WTC11 (cell line): ENCODE measurements at places on chromosomes 2 and 18. TPM values are rescaled to one million over a fixed set of nuclear protein-coding genes. Genes with fewer than 3 reads are reported as not detected.

GRCh38 chr2:158539176-158540005, 82.6 kb downstream of the PKP4 start:
- DNase-seq = no peak

DNA sequence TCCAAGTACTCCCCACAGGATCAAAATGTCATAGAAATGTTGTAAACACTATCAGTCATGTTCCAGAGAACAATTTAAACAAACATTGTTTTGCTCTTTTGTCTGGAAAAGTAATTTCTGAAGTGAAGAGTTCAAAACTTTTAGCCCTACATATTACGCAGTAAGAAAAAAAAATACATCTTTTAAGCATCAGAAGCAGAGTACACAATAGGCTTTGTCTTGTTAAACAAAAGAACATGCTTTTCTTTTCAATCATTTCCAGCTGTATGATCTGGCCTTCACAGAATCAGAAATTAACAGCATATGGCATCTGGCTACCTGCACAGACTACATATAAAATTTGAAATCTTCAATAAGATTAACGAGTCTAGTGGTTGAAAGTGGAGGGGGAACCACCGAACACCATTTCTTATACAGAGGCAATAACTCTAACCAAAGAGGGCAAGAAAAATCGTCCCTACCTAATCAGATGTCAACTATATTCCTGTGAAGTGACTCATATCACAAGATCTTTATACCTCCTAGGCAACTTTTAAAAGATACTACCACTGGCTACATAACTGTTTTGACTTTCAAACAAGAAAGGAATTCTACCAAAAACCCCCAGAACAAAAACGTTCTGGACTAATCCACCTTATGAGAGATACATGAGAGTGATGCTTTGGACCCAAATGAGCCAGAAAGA, 149.3 kb downstream of the EXOC6B start:
- no peak for DNase-seq

DNA sequence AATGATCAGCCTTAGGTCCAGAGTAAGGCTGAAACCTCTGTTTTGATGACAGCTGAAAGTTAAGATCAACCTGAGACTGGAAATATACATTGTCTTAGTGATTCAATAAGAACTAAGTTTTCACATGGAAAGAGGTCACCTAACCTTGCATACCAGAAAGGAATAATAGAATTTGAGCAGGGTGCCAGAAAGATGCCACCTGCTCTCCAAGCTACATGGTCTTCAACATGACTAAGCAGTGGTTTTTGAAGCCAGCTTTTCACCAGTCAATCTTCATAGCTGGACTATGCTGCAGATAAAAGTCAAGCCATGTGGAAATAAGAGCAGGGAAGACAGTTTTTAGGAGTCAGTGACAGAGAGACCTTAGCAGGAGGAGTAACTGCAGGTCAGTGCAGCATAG, 589.4 kb upstream of the SYT4 start:
- no peak for DNase-seq

DNA sequence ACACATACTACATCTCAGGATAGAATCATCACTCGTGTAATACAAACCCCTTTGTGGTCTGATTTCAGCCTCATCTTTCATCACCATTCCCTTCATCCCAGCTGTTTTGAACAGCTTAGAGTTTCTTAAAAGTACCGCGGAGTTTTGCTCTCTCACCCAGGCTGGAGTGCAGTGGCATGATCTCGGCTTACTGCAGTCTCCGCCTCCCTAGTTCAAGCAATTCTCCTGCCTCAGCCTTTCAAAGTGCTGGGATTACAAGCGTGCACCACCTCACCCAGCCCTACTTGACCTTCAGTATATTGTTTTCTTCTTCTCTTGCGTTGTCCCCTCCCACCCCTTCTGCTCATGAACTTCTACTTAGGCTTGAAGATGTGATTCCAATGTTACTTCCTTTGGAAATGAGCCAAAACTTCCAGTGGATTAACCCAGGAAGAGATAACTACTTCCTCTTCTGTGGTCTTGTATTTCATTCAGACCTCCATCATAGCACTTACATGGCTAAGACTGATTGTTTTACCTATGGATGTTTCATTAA, 15.8 kb downstream of the ERLEC1 start:
- no peak for DNase-seq

- no peak for DNase-seq
Observed at GRCh38 chr2:157933160-157933920, 57.2 kb upstream of the ACVR1 start.

ANKRD29 gene
- total RNA-seq = 3.3 to 4.9 TPM (median 3.7 TPM) in 3 replicates

DNA sequence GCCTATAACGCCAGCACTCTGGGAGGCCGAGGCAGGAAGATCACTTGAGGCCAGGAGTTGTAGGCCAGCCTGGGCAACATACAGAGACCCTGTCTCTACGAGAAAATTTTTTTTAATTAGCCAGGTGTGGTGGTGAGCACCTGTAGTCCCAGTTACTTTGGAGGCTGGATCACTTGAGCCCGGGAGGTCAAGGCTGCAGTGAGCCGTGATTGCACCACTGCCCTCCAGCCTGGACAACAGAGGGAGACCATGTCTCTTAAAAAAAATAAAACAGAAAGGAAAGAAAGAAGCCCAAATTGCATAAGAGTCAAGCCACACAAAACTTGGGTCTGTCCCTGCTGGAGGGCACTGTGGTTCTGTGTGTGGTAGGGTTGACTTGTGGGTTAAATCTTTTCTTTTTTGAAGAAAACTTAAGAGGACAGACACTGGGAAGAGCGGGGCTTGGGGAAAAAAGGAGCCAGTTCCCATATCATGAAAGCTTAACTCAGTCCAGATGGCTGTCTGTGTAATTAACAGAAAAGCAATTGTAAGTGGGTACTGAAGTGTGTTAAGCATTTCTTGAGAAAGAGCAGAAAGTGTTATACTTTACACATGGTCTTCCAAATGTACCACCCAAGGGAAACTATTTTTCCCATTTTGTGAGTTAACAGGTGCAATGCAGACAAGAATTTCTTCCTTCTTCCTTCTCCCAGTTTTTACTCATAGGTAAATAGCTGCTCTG, 115.1 kb downstream of the ALPK2 start:
- no peak for DNase-seq

GPR39 gene
- 0.74 to 1.2 TPM (median 0.85 TPM) in 3 replicates for total RNA-seq

GRCh38 chr2:206521115-206521514, 77.8 kb downstream of the ADAM23 start:
- DNase-seq = no peak
